ENCODE measurements at places on chromosomes 12 and 14.
A peak's percentile ranks its signal among the peaks of the same experiment; 100 is the strongest.

DNA sequence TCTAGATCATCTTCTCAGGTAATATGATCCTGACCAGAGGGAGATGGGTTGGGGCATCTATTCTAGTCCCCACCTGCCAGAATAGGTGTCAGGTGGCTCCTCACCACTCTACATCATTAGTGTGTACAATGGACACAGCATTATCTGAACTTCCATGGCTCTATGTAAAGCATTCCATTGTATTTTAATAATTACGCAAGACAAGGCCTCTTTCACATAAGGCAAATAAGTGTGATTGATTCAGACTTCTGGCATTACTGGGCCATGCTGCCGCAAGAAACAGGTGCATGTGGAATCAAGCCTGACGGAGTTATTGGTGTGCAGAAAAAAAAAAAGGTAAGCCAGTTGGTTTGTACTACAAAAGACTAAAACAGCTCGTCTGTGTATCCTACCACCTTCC, 3.1 kb upstream of the DDHD1 start:
- DNase-seq, result no peak

GRCh38 chr12:120214626-120215356, 13.9 kb upstream of the RPLP0 start:
- no peak for DNase-seq

DNA sequence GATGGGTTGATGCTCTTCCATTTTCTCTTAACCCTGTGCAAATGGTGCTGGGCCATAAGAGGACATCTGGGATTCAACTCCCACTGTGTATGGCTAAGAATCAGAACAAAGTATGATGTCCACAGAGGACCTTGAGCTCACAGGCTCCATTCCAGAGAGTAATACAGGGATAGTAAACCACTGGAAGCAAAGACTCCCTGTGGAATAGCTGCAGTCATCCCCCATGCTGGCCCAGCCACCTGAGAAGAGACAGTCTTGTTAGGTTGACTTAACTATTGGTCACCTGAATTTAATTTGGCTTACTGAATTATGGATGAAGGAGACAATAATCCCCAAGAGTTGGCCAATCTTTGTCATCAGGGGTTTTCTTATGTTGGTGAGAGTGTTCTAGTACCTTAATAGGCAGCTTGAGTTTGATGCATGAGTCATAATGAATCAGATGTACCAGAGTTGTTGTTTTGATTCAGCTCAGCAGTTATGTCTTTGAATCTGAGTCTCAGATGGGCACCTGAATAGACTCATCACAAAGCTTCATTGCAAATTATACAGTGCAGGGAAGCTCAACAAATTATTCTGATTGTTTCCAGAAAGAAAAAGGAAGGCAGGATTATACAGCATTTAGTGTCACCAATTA, 122.7 kb downstream of the SSPN start:
- DNase-seq, result no peak

DNA sequence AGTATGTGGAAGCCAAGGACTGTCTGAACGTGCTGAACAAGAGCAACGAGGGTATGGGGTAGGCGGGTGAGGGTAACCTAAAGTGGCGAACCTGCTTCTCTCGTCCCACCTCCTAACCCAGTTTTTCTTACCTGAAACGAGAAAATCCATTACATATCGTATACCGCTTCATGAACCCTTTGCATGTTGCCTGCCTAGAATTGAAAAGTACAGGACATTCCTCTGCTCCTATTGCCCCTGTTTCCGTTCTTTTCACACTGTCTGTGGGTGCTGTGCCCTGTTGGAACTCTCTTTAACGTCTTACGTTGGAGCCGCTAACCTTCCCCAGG, 513 bp downstream of the PFDN5 start:
- no peak for DNase-seq

- peak; percentile 57 for DNase-seq
These were observed 755 bp downstream of the SETD1B start for GRCh38 chr12:121804417-121805111.

GRCh38 chr12:113852264-113852663, 113.9 kb downstream of the RBM19 start:
- no peak for DNase-seq

GRCh38 chr12:79555028-79555925, 135.5 kb downstream of the PAWR start:
- no peak for DNase-seq

DNA sequence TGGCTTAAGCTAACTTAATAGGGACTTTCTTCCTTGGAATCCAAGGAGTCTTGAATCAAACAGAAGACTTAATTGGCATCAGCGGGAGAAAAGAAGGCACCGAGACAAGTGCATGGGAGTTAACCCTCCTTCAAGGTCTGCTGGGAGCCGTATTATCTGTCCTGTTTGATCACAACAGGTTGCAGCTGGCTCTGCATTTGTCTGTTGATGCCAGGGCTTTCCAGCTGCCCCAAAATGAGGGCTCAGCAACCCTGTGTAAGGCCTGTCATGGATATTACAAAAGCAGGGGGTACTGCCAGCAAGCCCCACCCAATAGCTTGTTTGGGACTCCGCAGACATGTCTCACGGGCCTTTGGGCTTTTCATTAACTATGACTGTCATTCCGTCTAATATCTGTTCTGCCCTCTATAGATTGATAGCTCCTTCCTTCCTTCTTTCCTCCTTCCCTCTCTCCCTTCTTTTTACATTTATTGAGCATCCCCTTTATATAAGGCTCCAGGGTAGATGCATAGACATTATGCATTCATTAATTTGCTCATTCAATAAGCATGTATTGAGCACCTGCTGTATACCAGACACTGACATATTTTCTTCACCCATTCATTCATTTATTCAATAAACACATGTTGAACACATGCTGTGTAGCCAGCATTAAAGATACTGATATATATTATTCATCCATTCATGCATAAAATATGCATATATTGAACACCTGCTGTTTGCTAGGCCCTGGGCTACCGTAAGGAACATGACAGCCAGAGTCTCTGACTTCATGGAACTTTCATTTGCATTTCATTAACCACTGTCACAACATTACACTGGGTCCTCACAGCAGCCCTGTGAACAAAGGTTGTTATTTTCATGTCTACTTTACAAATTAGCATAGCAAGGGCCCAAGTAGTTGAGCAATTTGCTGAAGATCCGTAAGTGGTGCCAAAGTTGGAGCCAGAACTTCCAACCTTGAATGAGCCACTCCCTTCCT, 56.2 kb downstream of the SVOP start:
- DNase-seq, result no peak

DNA sequence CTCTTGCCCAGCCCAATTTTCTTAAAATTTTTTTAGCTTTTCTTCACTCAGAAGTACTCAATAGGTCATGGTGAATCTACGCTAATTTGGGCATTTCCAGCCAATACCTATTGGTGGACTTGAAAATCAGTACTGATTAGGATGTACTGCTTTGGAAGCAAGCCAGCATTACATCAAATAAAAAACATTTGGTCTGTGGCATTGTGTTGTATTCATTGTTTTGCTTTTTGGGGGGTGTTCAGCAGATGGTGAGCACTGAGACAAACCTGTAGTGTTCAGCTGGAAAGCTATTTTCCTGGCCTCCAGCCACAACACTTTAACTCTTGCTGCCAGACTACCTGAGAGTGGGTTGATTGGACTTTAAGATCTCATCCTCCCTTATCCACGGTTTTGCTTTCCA, 4.0 kb downstream of the MAPKAPK5 start:
- DNase-seq, result no peak

DNA sequence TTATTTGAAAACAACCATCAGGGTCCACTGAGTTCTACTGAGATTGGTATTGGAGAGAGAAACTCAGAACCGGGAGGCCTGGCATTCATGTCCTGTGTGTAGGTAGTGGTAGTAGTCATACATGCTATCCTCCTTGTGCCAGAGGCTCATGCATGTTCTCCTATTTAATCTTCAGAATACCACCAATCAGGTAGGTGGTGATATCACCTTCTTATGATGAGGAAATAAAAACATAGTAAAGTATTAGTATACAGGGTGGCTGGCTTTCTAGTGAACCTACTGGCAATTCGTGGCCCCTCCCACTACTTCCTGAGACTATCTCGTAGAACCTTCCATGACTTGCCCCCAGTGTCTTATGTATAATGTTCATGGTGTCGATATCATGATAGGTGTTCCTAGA, 40.5 kb upstream of the EID3 start:
- DNase-seq, result no peak

DNA sequence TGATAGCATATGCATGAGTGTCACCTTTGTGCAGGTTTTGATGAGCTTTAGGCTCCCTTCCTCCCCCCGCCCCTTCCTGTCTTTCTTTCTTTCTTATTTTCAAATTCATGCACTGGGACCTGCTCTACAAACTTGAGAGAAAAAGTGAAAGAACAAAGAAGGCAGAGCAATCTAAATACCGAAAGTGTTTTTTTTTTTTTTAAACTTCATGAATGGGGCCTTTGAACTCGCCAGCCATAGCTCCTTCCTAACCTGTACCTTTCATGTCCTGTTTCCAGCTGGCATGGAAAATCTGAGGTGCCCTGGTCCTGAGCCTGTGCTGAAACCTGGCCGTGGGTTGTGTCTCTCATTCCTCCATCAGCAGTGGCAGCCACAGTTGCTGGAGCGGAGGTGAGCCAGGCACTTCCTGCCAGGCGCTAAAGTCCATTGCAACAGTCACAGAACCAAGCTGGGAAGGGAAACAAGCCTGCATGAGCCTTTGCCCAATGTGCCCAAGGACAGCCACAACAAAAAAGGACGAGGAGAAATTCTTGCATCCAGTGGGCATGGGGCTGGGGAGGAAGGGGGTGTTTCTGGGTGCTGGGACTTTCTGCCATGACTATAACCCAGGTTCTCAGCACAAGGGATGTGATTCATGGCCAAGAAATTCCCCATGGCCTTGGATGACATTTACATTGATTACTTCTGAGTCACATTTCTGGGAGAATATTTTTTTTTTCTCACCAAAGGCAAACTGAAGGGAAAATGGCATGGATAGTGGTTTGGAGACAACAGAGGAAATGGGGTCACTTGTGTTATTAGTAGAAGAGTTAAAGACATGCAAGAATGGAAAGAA, 102.7 kb downstream of the TMEM30B start:
- DNase-seq, result no peak

- DNase-seq, result no peak
These were observed 167.3 kb upstream of the AVPR1A start for GRCh38 chr12:63318313-63318712.

GRCh38 chr12:49750027-49750995, 9.0 kb downstream of the TMBIM6 start:
- peak; percentile 38 for DNase-seq

DNA sequence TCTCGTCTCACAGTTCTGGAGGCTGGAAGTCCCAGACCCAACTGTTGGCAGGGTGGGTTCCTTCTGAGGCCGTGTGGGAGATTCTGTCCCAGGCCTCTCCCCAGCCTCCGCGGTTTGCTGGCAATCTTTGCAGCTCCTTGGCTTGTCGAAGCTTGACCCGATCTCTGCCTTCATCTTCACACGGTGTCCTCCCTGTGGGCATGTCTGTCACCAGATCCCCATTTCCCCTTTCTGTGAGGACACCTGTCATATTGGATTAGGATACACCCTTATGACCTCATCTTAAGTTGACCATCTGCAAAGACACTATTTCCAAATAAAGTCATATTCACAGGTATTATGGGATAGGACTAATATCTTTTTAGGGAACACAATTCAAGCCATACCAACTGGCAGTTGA, 22.6 kb upstream of the LRP1-AS start:
- DNase-seq, result no peak

DNA sequence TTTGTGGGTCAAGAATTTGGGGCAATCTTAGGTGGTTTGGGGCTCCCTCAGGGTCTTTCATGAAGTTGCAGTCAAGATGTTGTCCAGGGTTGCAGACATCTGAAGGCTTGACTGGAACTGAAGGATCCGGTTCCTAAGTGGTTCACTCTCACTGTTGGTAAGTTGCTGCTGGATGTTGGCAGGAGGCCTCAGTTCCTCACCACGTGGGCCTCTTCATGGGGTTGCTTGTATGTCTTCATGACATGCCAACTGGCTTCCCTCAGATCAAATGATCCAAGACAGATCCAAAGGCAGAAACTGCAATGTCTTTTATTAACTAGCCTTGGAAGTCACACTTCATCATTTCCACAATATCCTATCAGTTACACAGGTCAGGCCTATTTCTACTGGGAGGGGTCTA, 49.2 kb downstream of the ARF6 start:
- no peak for DNase-seq

GRCh38 chr14:49622022-49622607, 1.5 kb downstream of the MGAT2 start:
- DNase-seq, result no peak

DNA sequence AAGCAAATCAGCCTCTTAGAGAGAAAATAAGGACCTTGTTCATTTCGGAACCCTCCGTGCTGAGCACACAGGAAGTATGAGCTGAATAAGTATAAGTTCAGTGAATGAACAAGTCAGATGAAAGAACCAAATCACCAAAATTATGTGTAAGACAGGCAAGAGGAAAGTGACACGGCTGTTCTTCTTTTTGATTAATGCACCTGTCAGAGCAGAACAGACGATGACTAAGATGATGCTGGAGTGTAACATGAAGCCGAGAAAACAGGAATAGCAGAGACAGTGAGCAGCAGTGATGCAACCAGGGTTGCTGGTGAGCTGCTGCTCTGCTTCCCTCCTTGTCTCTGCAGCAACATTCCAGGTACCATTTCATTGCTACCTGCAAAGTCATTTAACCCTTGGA, 861.1 kb downstream of the GALC start:
- DNase-seq, result no peak

DNA sequence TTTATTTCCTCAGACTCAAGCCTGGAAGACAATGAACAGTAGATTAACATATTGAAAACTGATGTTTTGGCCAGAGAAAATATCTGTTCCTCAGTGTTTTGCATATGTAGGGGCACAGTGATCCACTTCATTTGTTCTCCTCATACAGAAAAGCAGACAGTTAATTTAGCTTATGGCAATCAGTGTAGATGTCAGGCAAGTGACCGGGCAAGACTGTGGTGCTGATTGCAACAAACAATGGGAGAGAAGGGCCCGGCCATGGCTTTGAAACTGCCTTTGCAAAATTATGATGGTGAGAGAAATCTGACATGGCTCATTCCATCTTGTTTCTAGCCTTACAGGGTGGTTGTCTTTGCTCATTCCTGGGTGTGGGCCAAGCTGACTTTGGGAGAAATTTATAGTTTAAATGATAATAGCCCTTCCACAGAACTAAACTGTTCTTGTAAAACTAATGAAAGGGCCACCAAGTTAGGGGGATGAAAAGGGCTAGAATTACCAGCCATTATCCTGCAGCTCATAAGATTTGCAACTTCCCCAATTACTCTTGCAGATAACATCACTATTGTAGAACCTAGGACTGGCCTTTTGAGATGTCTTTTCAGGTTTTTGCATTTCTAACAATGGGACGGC, 220.3 kb downstream of the KTN1 start:
- DNase-seq, result no peak

DNA sequence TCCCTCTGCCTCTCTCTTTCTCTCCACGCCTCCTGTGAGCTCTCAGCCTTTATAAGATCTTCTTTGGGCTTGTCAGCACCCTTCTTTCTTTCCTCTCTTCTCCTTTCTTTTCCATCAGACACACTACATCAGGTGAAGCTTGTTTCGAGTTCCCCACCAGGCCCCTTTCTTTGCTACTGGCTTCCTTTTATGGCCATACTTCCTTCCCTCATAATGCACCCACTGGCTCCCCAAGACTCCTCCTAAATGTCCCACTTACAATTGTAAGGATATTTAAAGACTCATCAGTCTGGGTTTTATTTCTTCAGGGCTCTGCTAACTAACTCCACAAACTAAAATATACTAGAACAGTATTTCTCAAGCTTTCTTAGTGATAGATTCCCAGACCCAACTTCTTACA, 3.5 kb upstream of the RNU6-8 start:
- no peak for DNase-seq

GRCh38 chr14:23629204-23629603, 7.0 kb upstream of the DHRS2 start:
- no peak for DNase-seq

GRCh38 chr12:51183816-51184215, 10.9 kb upstream of the TFCP2 start:
- no peak for DNase-seq
